ENCODE measurements at places on chromosomes 16 and 17.
A peak's percentile ranks its signal among the peaks of the same experiment; 100 is the strongest.

DNA sequence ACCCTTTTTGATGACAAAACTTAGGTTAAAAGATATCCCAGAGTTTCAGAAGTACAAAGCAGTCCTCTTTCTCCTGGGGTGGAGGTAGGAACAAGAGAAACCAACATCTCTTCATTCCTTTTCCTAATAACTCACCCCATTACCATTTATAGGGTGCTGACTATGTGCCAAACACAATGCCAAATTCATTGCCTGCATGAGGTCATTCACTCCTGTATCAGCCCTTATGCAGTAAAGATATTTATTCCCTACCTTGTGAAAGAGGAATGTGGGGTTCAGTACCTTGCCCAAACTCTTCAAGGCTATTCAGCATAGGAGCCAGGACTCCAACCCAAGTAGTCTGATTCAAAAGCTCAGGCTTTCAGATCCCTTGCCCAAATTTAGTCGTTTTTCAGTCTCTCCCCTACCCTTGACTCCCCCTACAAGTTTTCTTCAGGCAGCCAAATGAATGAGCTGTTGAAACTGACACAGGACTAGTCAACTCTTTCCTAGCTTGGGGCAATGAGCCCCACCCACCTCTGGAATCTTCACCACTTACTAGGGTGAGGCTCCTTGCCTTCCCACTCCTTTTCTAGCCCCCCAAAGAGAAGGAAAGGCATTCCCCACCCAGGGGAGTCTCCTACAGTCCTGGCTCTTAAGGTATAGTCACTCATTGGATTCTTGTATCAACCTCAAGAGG, 5.9 kb downstream of the KRT14 start:
- DNase-seq = no peak

DNA sequence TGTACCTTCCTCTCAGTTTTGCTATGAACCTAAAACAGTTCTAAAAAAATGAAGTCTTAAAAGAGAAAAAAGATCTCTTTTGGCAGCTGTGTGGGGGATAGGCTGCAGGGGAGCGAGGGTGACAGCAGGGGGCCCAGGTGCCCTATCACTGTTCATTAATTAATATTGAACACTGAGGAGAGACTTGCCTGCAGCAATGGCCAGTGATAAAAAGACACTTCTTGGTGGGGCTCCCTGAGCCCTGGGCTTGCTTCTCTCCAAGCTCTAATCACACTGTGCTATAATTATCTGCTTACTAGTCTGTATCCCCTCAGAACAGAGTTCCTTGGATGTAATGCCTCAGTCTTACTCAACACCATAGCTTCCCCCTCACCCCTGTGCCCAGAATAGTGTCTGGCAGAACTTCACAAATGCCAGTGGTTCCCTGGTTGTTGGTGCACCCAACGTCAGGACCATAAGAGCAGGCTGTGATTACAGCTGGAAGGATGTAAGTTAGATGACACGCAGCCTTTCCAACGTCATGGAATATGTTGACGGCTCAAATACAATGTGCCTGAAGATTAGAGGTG, 52.0 kb upstream of the IRX6 start:
- DNase-seq = no peak

GRCh38 chr16:86354641-86355513, 155.4 kb upstream of the FOXF1 start:
- no peak for DNase-seq

GRCh38 chr17:58317421-58318064, 11.1 kb downstream of the TSPOAP1 start:
- peak; percentile 43 for DNase-seq

GRCh38 chr16:17590711-17591654, 120.2 kb upstream of the XYLT1 start:
- DNase-seq = no peak

DNA sequence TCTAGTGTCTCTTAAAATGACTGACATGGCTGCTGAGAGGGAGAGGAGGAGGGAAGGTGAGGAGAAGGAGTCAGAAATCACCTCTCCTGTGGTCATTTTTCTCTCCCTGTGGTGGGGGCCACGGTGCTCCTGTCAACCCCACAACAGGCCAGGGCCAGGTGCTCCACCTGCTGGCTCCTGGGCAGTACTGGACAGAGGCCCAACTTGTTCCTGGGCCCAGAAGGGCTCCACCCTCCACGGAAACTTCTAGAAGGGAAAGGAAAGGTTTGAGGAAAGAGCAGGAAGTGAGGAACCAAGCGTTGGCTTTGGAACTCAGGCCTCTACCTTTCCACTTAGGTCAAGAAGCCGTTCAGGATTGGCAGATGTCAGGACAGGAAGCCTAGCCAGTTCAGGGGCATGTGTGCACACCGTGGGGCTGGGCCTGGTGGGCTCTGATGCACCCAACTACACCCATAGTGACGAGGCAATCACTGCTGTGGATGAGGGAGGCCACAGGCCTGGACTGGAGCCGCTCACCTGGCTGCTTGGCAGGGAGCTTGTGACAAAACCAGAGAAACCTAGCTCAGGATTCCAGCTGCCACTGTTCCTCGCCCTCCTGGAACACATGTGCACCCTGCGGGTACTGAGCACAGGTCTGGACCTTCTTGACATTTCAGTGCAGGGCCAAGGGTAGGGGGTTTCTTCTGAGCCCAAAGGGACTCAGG, 36.1 kb downstream of the WNT3 start:
- DNase-seq = no peak

- DNase-seq = no peak
Observed at GRCh38 chr17:45382226-45382625, 50.4 kb downstream of the ARHGAP27 start.

- peak; percentile 60 for DNase-seq
Observed at GRCh38 chr17:49031965-49032928, 35.1 kb downstream of the IGF2BP1 start.

GRCh38 chr17:40472733-40473452, 28.5 kb downstream of the TNS4 start:
- DNase-seq = no peak

GRCh38 chr16:14335297-14335696, 264.2 kb downstream of the MRTFB start:
- no peak for DNase-seq

GRCh38 chr16:74249254-74249653, 47.4 kb upstream of the PSMD7 start:
- DNase-seq = no peak

DNA sequence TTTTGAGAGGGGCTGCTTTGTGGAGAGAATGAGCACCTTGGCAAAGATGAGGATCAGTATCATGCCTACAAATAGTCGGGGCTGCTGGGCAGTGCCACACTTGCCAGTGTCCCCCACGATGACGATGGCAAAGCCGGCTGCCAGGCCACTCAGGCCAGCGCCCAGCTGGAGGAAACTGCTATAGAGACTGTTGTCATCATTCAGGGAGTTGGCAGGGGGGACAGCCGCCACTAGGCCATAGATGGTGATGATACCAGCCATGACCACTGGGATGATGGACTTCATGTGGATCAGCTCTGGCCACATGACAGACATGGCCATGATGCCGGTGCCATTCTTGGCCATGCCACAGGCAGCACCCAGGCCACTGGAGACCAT, 23.8 kb downstream of the MINK1 start:
- no peak for DNase-seq

GRCh38 chr17:81556863-81557262, 4.7 kb upstream of the FAAP100 start:
- DNase-seq = no peak
